ENCODE measurements at places on chromosomes 1 and 21.

GRCh38 chr1:25050165-25050564 is 120.1 kb upstream of the RUNX3 start:
- no peak for DNase-seq

GRCh38 chr1:47774986-47775834 is 222.0 kb downstream of the TRABD2B start:
- DNase-seq, result peak; percentile 66

DNA sequence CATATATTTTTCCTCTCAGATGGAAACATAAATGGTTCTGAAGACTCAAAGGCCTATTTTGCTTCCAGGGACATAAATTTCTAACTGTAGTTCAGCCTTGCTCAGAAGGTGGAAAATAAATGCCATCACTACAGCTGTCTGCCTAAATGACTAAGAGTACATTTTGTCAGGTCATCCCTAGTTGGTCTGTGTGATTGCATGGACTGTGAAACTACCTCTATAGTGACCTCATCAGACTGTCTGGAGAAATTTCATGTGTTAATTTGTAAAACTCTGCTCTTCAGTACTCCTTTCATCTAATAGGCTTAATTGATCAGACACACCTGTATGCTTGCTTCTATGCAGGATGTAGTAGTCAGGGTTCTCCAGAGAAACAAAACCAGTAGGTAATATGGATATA is 886.9 kb downstream of the AMY1C start:
- no peak for DNase-seq

DNA sequence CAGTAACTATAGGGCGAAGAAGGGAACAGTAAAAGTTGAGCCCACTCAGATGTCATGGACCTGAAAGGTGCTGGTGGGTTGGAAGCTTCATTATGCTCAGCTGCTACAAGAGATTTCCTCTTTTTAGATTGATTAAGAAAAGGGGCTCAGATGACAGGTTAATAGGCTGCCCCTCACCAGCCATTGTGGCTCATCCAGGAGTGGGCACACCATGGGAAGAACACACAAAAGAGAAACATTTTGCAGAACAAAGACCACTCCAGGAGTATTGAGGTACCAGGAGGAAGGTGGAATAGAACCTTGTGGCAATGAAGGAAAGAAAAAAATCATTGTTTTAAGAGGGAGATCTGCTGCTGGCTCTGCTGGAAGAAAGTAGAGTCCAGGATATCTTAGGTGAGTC is 205.5 kb downstream of the RYR2 start:
- no peak for DNase-seq

- DNase-seq, result no peak
Observed at GRCh38 chr1:81032374-81032773, 768.4 kb upstream of the ADGRL2 start.

GRCh38 chr1:177032434-177032833 is 132.1 kb downstream of the ASTN1 start:
- no peak for DNase-seq

DNA sequence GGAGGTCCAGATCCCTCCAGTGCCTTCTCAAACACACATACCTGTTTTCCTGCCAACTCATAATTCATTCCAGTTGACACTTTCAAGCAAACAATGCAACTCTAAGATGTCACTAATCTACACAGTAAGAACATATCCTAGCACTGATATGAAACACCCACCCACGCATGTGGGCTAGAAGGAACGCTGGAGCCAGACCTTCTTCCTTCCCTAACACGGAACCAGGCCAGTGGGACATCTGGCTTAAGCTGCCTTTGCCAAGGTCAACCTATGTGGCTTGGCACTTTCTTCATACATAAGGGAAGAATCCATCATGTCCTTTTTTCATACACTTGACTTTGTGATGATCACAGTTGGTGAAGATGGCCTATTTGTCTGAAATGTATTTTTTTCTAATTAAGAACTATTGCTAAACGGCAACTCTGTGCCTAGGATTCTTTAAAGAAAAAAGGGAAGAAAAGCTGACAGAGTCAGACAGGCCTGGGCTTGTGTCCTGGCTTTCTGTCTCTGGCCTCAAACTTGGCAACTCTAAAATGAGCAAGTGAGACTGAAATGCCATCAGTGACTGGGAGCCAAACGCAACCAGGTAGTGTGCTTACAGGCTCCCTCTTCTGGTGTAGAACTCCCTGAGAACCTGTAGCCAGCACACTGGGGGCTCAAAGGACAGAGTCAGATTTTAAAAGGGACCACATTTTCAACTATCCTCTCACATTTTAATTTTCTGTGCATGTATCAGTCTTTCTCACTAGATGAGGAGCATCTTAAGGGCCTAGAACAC is 92.6 kb upstream of the BEND5 start:
- no peak for DNase-seq

GRCh38 chr1:149977345-149977744 is 33.2 kb downstream of the OTUD7B start:
- no peak for DNase-seq

GRCh38 chr1:79259390-79260336 is 253.1 kb upstream of the ADGRL4 start:
- DNase-seq, result no peak

- no peak for DNase-seq
Observed at GRCh38 chr1:11046625-11047365, at the start of gene MASP2. Gene MASP2, minus strand, starts transcription at chr1:11047239. Its CDS starts 32 bp downstream, at chr1:11047207.

DNA sequence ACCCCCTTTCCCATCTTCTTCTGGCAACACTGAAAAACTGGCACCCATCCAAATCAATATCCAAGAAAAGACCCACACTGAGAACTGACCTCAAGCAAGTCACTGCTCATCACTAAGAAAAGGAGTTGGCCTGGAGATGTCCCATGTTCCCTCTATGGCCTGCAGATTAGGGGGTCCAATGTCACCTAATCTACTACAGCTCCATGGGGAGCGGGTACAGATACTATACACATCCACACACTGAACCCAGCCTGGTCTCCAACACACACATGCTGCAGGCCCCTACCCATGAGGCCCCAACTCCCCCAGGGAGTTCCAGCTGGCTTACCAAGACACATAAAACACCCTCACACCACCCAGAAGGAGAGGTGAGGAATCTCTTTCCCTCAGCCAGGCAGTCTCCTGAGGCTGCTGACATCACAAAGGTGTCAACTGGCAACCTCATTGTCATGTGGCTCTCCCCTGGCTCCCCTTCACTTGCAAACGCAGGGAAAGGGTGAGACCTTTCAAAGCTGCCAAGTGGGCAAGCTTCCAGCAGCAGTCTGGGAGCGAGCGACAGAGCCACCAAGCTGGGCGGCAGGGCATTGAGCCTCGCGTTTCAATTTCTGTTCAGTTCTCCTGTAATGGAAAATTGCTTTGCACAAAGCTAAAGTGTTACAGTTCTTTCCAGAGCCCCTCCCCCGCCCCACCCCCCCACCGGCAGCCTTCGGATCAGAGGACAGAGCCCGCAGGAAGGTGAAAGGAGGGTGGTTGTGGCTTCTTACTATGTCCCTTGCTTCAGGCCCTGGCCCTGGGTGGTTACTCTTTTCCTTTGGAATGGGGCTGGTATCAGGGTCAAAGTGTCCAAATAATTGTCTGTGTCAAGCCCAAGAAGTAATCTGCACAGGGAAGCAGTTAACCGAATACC is at the start of gene LRRC52:
TSS of gene LRRC52 (plus strand) at position 469 of the 907 bp plus-strand sequence. CDS start at position 766, 297 bp downstream.
- no peak for DNase-seq

DNA sequence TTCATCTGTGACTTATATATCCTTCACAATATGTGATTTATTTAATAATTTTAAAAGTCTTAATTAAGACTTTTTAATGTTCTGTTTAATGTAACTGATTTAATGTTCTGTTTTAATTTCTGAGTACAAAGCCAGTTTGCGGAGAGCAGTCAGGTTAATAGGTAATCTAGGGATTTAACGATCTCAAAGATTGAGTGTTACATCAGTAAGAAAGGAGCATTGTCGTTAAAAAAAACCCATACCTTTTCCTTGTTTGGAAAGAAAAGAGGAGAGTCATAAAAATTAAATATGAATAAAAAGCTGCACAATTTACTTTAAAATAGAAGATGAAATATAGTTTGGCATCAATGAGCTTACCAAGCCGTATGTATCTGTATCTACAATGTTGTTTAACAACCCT is 621.4 kb downstream of the KIF26B start:
- no peak for DNase-seq

DNA sequence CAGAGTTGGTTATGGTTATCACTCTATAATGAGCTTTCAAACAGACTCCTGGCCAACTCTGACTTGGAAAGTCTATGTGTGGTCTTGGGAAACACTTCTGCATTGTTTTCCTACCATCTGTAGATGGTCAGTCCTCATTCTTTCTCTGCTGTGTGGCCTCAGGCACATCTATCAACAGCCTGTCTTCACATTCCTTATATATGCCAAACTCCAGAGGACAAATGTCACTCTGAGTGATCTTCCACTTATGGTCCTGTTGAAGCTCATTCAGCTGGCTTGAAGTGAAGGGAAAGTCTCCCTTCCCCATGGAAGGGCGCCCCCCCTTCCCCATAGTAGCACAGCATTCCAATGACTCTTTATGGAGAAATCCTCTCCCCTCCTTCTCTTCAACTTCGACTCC is 58.7 kb downstream of the VANGL2 start:
- DNase-seq, result peak; percentile 65

DNA sequence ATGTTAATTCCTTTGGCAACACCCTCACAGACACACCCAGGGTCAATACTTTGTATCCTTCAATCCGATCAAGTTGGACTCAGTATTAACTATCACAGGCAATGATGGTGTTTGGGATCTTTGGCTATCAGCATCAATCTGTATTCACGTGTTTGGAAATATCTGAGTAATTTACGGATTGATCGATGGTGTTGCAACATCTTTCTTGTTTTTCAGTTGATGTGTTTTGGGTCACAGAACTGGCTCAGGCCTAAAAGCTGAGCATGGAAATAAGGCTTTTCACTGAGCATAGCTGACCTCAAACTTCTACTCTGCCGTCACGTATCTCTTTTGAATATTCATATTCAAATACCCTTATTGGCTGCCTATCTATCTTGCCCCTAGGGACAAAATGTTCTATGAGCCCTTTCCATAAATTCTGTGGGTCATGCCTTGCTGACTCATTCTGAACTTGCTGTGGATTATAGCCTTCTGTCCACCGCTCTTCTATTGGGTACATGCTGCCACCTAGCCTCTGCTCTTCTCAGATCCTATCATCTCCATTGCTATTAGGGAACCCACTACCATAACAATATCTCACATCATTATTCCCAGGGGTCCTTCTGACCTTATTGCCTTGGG is 156.0 kb downstream of the PDE4B start:
- DNase-seq, result no peak

GRCh38 chr1:54489627-54490250 is 58.3 kb upstream of the ACOT11 start:
- DNase-seq, result no peak

DNA sequence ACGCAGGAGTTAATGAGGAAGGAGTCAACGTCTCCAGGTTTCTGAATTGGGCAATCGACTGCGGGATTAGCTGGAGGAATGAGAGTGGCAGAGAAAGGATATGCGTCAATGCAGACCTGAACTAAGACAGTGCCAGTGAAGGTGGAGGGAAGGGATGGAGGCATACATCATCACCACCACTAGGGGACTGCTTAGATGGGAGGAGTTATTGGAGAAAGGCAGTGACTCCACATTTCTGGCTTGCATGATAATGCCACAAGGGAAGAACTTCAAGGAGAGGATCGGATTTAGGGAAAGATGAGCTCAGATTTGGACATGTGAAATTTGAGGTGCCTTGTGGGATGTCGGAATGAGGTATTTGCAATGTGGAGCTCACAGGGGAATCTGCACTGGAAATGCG is 17.5 kb downstream of the VASH2 start:
- DNase-seq, result peak; percentile 72

GRCh38 chr1:98133131-98133530 is 212.3 kb upstream of the DPYD start:
- DNase-seq, result no peak

DNA sequence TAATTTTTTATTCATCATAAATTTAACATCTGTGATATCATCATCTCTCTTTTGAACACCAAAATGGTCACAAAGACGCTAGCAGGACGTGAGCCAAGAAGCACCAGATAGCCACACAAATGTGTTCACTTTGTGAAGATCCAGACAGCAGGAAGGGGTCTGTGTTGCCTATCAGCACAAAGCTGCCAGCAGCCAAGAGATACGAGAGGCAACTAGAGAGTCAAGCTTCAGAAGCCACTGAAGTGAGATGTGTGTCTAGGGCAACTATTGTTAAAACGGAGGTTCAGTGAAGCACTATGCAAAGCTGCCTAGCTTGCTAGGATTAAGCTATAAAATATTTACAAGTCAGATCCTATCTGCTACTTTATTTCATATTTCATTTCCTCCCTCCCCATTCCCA is 45.3 kb downstream of the NDC1 start:
- DNase-seq, result no peak

DNA sequence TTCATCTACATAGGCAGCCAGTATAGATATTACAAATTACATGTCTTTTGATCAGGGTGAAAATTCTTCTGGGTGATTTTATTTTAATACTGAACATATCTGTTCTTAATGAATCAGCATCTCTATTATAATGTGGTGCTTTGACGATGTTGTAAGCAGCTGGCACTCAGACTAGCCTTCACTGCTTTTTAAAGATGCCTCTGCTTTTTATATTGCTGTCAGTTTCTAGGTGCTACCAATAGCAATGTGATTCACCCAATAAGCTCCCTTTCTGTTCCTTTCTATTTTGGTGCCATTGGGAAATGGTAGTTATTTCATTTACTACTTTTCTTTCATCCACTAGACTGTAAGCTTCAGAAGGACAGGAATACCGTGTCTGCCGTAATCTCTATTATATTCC is 11.1 kb upstream of the ANGPTL1 start:
- no peak for DNase-seq

DNA sequence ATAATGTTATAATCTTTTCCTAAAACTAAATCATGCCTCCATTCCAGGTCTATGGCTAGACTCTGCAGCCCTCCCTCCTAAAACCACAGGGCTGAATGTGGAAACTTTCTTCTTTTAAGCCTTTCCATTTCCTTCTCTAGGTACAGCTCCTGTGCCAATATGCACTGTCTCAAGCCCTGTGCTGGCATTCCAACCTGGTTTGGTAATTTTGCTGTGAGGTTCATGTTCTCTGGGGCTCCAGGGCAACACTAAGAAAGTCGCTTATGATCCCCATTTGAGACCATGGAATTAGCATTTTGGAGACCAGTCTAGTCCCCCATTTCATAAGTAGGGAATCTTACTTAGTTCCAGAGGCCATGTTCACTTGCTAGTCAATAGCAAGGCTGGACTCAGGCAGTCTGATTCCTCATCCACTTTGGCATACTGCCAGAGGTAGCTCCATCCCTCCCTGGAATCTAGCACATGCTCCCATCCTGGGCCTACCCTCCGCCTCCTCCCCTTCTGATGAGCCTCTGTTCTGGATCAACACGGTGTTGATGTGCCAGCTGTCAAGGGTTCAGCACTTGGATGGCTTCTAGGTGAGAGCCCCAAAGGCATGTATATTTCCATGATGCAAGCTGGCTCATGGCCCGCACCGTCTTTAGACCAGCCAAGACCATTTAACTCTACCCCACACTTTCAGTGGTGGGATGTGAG is 36.5 kb downstream of the ZMYND12 start:
- DNase-seq, result no peak

GRCh38 chr1:183355181-183355580 is 63.0 kb downstream of the NMNAT2 start:
- DNase-seq, result no peak
